ENCODE measurements at places on chromosomes 6 and 20.

DNA sequence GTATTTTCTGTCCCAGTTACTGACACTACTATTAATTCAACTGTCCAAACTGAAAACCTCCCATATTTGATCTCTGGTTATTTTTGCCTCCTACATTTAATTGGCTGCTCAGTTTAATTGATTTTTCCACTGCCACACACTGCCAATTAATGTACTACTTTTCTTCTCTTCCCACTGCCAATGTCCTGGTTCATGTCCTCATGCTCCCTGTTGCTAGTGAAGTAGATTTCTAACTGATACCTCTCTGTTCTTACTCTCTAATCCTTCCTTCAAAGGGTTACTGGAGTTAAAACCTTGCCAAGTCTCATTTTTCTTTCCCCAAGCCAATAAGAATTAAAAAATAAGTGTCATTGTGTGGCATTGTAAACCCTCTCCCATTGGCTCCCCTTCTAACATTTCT, 440.6 kb upstream of the JAG1 start:
- no peak for DNase-seq

DNA sequence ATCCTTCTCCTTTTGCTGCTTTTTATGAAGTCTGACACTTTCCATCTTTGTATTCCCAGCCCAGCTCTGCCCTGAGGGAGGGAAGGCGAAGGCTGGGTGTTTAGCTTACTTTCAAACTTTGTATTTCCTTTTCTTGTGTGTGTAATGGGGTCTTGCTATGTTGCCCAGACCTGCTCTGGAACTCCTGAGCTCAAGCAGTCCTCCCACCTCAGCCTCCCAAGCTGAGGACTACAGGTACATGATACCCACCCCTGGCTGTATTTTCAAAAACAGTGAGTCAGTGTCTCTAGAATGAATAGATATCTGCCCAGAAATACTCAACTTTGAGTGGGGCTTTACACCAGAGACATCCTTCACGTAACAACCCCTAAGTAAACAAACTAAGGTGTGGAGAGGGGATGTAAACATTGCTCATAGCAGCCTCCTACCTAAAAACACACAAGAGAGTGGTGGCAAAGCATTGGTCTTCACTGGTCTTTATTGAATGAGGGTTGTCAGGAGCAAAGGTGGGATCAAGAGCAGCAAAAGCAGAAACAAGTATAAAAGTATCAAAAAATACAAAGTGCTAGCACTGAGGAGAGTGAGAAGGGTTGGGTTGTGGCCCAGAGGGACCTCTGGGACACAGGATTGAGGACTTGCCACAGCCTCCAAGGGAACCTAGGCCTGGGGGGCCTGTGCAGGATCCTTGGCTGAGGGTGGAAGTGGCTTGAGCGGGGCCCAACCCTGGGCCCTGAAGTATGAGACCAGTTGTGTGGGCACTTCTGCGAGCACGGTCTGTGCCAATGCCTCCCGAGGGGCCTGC, 10.2 kb downstream of the SPAG4 start:
- no peak for DNase-seq

DNA sequence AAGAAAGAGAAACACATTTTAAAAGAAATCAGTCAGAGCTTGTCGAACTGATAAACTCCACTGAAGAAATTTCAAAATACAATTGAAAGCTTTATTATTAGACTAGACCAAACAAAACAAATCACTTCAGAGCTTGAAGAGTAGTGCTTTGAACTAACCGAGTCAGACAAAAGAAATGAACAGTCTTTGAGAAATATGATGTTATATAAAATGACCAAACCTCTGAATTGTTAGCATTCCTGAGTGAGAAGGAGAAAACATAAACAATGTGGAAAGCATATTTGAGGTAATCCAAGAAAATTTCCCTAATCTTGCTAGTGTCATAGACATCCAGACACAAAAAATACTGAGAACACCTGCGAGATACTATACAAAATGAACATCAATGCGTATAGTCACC, 13.2 kb upstream of the CST4 start:
- no peak for DNase-seq

GRCh38 chr6:148470156-148470555, 127.5 kb downstream of the SASH1 start:
- DNase-seq: no peak

DNA sequence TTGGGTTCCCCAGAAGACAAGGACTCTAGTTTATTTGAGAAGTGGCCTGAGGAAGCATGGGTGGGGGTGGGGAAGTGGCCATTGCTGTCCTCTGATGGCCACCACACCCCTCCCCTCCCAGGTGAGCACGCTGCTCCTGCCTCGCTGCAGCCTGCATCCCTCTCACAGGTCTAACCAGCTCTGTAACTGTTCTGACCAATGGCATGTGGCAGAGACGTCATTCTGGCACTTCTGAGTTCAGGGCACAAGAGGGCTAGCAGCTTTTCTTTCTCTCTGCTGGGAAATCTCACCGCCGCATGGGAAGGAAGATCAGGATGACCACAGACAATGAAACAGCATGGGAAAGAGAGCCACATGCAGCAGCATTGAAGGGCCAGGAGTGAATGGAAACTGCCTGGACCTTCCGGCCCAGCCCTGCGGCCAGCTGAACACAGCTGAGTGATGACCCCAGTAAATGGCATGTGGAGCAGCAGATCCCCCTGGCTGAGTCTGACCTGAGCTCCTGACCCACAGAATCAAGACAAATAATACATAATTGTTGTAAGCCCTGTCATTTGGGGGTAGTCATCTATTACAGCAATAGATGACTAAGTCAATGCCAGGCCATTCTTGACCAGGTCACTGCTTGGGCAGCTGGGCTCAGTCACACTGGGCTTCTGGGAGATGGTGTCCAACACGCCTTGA, 179.8 kb downstream of the LINC00237 start:
- DNase-seq: no peak

DNA sequence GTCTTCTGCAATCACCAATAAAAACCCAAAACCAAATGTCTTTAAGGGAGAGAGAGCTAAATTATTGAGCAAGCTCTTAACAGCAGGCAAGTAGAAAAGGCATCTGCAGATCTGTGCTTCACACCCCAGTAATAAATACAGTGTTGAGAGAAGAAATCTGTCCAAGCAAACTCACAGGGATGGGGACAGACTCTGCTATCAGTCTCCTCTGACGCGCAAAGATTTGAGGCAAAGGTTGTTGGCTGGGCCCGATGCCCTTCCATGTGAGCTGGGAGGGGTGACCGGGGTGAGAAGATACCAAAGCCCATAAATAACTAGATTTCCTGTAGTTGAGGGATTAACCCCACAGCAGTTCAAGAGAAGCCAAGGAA, 315.2 kb upstream of the SOX4 start:
- DNase-seq: no peak

- DNase-seq: no peak
Measured at GRCh38 chr6:36580184-36580526, 14.0 kb upstream of the SRSF3 start.

All from GF-D8 (cell line).